Iris pigment epithelial cell (primary cell): ENCODE measurements at places on chromosomes 7 and 10.

DNA sequence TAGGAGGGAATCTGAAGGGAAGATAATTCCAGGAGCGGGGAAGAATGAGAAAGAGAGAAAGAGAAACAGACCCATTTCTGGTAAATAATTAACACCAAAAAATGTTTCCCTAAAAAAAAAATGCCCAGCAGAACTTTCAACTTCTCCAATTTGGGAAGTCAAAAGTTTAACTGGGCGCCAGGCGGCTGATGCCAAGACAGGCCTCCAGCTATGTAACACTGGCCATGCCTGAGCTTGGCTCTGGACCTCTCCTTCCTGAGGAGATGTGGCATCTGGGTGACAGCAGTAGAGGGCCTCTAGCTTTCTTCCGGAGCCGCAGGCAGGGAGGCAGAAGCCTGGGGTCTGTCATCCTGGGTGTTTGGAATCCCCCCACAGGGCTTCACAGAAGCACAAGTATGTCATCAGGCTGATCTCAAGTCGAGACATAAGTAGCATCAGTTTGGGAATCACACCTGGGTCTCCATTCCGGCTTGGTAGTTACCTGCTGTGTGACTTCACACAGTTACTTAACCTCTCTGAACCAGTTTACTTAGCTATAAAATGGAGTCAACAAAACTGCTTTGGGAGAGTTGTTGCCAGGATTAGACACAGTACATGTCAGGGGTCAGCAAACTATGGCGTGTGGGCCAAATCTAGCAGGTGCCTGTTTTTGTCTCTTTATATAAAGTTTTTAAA is 50.5 kb upstream of the TCF7L2 start:
- no peak for DNase-seq

DNA sequence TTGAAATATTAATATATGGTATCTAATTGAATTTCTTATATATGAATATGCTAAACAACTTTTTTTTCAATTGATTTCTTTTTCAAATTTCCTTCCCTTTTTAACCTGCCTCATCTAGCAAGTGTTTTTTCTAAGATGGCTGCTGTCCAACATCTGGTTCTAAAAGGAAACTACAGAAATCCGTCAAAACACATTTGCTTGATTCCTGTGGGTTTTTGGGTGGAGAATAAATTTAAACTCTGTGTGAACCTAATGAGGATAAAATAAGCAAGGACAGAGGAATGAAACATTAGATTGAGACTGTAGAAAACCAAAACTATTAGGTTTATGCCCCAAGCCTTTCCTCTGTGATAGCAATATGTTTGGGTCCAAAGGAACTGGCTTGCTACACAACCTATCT is 75.5 kb upstream of the STARD3NL start:
- DNase-seq = peak; percentile 50

DNA sequence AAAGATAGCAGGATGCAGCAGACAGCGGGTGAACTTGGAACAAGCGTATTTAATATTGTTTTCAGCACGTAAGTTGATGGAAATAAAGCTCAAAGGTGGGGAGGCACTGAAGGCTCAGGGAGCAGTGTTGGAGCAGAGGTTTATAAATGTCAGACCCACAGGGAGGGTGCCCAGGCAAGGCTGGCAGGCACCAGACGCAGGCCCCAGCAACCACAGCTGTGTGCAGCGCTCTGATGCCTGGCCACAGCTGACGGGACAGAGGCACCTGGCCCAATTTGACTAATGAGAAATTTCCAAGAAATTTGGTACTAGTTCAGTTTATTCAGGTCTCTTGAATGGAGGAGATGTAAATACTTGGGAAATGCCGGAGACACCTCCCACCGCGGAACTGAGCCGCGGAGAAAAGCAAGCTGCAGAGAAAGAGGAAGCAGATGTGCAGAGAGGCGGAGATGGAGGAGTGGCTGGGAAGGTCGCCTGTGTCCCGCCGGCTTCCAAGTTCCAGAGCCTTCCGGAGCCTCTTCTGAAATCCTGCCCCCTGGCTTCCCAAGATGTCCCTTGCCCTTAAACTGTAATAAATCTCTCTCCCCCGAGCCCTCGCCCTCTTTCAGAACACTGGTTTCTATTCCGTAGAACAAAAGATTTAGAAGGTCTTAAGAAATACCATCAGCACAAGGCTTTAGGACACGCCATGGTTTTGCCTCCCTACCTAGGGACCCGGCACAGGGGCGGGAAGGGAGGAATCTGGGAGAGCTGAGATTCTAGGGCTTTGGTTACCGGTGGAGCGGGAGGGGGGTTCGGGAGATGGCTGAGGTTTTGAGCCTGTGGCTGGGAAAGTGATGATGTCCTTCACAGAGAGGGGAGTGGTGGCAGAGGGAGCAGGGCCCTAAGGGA is 38.4 kb upstream of the PLXNA4 start:
- no peak for DNase-seq

- DNase-seq = no peak
Observed at GRCh38 chr10:6314620-6315205, 112.0 kb downstream of the PFKFB3 start.

DNA sequence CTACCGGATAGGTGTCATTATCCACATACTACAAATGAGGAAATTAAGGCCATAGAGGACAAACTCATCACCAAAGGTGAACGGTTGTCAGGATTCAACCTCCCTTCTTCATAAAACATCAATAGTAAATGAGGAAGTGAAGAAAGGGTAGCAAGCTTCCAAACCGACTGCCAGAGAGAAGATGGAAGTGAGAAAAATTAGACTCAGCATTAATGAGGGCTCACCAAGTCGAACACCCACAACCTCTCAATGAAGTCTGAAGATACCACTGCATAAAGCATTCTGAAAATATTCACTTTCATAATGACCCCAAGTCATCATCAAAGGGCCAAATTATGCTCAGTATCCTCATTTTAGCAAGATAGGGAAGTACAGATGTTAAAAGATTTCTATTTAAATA is 29.6 kb downstream of the ABCB4 start:
- no peak for DNase-seq

DNA sequence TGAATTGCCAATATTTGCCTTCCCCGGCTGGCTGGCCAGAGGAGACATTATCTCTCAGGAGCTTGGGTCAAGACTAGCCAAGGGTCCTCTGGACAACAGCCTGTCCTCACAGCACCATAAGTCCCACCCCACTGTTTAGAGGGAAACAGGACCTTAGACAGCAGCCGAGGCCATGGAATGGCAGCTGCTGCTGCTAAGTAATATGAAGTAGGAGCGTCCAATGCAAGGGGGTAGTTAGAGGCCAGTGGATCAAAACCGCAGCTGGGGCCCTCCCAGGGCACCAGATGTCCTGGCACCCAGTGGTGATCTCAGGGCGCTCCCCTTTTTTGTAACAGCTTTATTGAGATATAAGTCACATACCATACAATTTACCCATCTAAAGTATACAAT is 12.9 kb upstream of the KCP start:
- no peak for DNase-seq

GRCh38 chr10:47374611-47375536 is 9.2 kb downstream of the ZNF488 start:
- DNase-seq = peak; percentile 71

DNA sequence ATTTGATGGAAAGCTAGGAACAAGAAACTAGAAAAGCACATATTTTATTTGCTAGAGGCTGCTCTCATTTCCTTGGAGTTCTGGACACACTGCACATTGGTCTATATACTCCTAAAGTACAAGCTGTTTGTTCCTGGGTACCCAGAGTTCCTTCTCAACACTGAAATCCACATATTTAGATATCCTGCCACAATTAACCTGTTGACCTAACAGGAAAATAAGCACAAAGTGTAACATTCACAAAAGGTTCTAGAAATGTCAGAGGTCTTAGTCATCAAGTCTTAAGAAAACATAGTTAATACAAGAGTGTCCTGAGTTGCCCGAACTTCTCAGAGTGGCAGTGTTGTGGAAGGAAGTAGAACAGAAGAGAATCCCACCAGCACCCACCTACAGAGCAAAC is 115.6 kb downstream of the ELMO1 start:
- no peak for DNase-seq

DNA sequence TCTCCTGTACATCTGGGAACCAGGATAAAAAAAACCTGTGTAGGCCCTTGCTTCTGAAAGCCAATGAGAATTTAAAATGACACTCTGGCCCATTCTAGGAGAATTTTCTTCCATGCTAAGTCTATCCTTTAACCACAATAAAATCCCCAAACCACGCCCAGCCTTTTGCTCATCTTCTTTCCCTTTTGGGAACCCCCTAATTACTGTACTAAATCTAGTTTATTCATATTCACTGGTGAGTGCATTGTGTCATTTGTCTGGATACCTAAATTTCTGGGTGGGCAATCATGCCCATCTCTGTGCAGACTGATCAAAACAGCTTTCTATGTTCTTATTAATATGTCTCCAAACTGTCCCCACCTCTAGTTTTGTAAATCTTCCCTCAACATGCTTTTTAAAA is 11.7 kb upstream of the CDK14 start:
- DNase-seq = no peak

GRCh38 chr10:124231168-124232155 is 138.1 kb upstream of the CHST15 start:
- DNase-seq = no peak

DNA sequence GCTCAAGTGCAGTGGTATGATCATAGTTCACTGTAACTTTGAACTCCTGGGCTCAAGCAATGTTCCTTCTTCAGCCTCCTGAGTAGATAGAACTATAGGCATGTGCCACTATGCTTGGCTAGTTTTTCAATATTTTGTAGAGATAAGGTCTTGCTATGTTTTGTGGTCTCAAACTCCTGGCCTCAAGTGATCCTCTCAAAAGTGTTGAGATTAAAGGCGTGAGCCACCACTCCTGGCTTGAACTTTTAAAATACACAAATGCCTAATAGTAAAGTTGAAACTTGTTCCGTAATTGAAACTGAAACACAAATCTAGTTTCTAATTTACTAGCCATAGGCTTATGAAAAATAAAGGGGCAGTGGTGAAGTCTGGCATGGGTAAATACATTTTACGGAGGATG is 65.7 kb downstream of the AP3M1 start:
- no peak for DNase-seq
